ENCODE measurements at places on chromosomes 1 and 21. TPM values are rescaled to one million over a fixed set of nuclear protein-coding genes. Genes with fewer than 3 reads are reported as not detected.

Gene OVAAL
- total RNA-seq: 0.05 TPM

Gene RASSF5
- 1.6 TPM for total RNA-seq

DNA sequence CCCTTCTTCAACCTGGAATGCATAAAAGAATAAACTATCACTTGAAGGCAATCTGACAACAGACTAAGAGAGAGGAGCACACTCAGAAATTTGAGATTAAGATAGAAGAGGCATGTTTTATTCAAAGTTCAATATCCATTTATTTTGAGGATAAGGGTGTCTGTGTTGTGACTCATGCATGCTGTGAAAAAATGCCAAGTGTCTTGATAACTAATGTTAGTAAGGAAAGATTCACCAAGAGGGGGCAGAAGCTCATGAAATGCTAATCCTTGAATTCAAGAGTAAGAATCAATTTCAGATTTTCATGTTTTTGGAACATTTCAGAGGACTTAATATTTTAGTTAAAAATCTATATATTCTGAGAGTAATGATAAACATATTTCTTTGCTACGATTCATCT, 94.0 kb downstream of the IFI44 start:
- peak; percentile 51 for DNase-seq

GRCh38 chr1:3652548-3653285, 401 bp downstream of the TP73 start:
- no peak for DNase-seq

DNA sequence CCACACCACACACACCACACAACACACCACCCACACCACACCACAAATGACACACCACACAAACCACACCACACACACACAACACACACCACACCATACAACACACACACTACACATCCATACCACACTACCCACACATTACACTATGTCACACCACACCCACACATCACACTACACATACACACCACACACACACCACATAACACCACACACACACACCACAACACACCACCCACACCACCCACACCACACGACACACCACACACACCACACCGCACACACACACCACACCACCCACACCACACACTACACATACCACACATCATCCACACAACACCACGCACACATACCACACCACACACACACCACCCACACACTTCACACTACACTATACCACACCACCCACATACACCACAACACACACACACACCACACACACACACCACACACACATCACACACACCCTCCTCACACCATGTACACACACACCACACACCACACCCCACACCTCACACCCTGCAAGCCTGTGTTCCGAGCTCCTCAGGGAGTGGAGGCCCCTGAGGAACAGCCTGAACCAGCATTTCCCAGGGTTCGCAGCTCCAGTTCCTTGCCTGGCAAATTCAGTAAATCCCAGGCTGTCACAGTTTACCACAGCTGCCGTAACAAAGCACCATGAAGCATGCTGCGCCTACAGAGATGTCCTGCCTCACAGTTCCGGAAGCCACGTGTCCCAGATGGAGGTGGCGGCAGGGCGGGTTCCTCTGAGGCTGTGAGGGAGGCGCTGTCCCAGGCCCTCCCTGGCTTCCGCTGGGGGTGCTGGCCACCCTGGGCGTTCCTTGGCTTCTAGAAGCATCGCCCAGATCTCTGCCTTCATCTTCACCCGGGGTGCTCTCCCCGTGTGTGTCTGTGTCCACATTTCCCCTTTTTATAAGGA, 69.8 kb upstream of the ATP5PO start:
- no peak for DNase-seq

GRCh38 chr1:152441756-152442155, 27.7 kb upstream of the CRNN start:
- no peak for DNase-seq

GRCh38 chr21:33942426-33942825, 26.8 kb upstream of the ATP5PO start:
- DNase-seq: no peak

GRCh38 chr1:67840449-67840848, 7.2 kb upstream of the GNG12 start:
- DNase-seq: peak; percentile 93

All from M059J (cell line).